ENCODE measurements at places on chromosomes 12 and 14.

DNA sequence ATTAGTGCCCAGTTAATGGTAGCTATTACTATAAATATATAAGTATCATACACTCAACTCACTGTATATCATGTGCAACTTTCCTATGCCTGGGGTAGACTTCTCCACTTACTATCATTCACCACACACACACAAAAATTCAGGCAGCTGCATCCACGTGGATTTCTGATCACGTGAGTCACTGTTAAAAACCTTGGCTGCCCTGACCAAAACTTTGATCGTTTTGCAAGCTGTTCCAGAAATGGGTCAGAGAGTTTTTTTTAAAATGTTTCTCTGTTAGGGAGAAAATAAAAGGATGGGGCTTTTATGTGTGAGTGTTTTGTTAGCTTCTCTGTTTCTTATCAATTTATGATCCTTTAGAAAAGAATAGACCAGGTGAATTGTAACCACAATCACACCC, 198.2 kb upstream of the CNOT2 start:
- DNase-seq: no peak

GRCh38 chr14:104731320-104732294, 7.6 kb downstream of the ADSS1 start:
- no peak for DNase-seq

DNA sequence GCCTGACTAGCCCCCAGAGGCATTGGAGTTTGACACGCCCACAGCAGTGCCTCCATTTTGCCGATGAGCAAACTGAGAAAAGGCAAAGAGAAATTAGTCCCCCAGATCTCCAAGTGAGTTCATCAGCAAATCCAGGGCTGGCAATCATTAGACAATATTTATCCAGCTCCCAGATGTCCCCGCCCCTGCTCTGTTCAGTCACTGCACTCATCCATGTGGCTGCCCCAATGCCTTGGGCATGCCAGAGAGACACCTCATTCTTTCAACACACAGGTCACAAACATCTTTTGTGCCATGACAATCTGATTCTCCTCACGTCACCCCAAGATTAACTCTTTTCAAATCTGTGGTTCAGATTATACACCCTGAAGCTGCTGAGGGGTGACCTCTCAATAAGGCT, 43.5 kb downstream of the DPF3 start:
- DNase-seq: no peak

GRCh38 chr12:107634530-107634929, 51.1 kb upstream of the PWP1 start:
- no peak for DNase-seq

- DNase-seq: peak; percentile 79
These were observed 14.1 kb upstream of the CDH24 start for GRCh38 chr14:23071244-23071920.

- DNase-seq: no peak
These were observed 173.9 kb downstream of the TSPAN9 start for GRCh38 chr12:3251067-3251466.

- no peak for DNase-seq
These were observed 13.2 kb upstream of the KRT78 start for GRCh38 chr12:52862023-52862422.

GRCh38 chr12:58566599-58566998, 353.7 kb downstream of the LRIG3 start:
- no peak for DNase-seq

- DNase-seq: no peak
These were observed 45.1 kb upstream of the PRPF39 start for GRCh38 chr14:45038865-45039264.

DNA sequence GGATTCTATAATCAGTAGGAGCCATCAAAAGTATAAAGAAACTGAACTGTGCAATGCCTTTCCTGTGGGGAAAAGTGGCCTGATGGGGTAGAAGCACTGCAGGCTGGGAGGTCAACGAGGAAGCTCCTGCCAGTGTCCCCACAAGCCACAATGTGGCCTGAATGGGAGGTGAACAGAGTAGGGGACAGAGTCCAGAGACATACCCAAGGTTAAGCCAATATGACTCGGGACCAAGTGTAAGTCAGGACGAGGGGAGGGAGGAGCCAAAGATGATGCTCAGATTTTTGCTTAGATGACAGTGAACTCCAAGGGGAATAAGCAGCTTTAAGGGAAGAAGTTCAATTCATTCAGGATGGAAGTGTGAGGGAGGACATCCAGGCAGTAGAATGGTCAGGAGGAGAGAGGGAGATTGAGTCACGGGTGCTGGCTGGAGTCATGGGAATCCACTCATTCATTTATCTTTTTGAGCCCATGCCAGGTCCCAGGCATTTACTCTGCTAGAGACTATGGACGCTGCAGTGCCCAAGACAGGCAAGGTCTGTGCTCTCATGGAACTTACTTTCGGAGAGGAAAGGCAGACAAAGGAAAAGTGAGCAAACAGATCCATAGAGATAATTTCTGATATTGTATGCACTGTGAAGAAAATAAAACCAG, 29.1 kb downstream of the DPF3 start:
- DNase-seq: no peak

GRCh38 chr12:81499809-81500208, 259.3 kb downstream of the PPFIA2 start:
- no peak for DNase-seq

- no peak for DNase-seq
These were observed 5.0 kb upstream of the LBHD2 start for GRCh38 chr14:103078860-103079587.

DNA sequence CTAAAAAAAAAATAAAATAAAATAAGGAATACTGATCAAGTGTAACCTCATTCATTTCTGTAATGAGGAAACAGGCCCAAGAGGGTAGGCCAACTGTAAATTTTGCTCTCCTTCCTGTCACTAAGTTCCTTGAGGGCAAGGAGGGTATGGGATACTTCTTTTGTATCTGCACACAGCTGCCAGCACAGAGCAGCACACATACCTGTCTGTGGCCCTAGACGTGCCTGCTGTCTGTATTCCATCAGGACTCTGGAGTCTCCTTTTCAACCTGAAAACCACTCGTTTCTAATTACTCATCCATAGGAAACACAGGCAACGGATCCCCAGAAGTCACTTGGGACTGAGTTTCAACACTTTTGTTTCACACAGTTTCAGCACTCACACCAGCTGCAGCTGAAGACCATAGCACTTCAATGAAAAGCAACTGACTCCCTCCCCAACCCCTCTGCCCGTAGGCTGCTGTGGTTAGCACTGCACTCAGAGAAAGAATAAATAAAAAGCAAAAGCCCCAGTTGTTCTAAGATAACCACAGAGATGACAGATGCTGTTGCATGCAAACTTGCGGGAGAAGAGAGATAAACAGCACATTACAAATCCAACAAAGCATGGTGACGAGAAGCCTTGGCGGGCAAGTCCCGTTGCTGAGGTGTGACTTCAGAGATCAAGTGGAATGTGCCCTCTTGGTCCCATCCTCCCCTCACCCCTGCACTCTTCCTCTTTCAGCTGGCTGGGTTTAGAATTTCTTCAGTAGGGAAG, 24.9 kb downstream of the CRACR2A start:
- DNase-seq: no peak

GRCh38 chr12:52857500-52857899, 8.7 kb upstream of the KRT78 start:
- no peak for DNase-seq

GRCh38 chr12:109695416-109695815, 18.2 kb upstream of the FAM222A start:
- DNase-seq: no peak

GRCh38 chr12:103530307-103531066, 34.7 kb upstream of the C12orf42 start:
- DNase-seq: no peak

DNA sequence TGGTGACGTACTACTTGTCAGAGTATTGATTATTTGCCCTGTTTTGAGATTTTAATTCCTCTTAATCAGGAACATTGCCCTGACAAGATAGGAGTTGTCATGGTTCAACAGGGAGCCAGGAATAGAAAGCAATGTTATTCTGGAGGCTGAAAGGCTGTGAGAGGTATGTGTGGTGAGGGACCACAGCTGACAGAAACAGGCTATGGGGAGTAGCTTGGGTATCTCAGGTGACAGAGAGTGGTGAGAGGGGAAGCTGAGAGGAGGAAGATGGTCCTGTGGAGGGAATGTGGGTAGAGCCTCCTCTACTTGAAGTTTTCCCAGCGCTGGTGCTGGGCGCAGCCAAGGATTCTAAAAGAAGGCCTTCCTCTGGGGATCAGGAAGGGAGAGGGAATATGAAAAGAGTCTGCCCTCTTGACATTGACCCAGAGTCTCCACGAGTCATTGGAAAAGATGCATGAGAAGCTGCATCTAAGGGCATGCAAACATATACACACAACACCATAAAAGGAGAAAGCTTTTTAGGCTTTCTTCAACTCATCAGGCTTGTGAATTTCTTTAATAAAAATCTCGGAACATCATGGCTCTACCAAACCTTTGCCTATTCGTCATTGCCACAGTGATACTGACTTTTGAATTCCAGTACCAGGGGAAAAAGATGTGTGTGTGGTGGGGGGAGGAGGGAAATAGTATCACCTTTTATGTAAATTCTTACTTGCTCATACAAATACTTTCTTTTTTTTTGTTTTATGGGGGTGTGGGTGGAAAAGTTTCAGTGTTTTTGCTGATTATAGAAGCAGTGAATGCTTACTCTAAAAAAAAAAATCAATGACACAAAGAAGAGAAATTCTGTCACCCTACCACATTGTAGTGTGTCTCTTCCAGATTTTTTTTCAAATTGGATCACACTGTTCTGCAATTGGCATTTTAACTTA, 39.9 kb upstream of the DHRS7 start:
- DNase-seq: no peak

GRCh38 chr12:93115198-93115601, 186.1 kb upstream of the EEA1 start:
- DNase-seq: no peak

GRCh38 chr12:8989413-8989812, at the start of gene KLRG1:
KLRG1 (plus strand) TSS chr12:8989546; CDS start chr12:8989636, 90 bp downstream.
- peak; percentile 9 for DNase-seq

- DNase-seq: no peak
These were observed 816 bp upstream of the GDF11 start for GRCh38 chr12:55741931-55742680.

DNA sequence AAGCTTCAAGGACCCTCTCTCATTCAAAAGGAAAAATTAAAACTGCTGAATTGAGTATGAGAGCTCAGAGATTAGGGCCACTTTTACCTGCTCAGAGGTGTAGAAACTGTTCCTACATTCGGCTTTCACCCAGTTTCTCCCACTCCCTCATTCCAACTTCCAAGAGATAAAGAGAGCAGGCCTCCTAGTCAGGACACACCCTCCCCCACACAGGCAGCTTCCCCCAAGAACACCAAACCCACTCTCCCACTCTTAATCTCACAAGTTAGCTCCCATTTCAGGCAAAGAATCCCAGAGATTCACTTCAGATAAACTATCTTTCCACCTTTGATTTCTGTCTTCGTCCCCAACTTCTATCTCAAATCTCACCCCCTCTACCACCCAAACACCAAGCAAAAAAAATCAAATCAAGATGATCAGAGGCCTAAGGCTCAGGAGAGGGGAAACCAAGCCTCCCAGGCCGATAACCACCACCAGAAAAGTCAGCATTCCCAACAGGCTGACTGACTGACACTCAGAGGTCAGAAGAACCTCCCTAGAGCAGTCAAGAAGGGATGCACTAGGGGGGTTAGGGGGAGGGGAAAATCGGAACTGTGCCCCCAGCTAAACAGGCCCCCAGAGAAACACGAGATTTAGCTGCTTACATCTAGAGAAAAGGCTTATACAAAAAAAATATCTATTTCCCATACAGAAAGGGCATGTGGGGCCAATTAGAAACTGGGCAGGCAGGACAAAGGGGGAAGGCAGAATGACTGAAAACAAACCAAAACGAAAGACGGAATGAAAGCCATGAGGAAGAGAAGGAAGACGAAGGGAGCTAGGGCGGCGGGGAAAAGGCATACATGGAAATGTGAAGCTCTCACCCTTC, 13.2 kb upstream of the CDH24 start:
- no peak for DNase-seq

GRCh38 chr12:46124132-46124847, 133.9 kb upstream of the SCAF11 start:
- no peak for DNase-seq

DNA sequence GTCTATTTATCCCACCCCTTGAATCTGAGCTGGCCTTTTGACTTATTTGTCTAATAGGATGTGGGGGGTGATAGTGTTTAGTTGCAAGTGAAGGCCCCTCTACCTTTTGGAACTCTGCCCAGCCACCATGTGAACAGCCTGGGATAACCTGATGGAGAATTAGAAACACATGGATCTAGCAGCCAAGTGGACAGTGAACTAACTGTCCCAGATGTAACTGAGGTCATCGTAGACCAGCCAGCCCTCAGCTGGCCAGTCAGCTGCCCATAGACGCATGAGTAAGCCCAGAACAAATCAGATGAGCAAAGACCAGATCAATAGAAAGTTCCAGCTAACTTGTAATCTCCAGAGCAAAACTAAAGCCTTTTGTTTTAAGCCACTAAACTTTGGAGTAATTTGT, 19.0 kb downstream of the KLRB1 start:
- DNase-seq: no peak

- DNase-seq: no peak
These were observed 73.1 kb downstream of the RESF1 start for GRCh38 chr12:32032205-32032810.

DNA sequence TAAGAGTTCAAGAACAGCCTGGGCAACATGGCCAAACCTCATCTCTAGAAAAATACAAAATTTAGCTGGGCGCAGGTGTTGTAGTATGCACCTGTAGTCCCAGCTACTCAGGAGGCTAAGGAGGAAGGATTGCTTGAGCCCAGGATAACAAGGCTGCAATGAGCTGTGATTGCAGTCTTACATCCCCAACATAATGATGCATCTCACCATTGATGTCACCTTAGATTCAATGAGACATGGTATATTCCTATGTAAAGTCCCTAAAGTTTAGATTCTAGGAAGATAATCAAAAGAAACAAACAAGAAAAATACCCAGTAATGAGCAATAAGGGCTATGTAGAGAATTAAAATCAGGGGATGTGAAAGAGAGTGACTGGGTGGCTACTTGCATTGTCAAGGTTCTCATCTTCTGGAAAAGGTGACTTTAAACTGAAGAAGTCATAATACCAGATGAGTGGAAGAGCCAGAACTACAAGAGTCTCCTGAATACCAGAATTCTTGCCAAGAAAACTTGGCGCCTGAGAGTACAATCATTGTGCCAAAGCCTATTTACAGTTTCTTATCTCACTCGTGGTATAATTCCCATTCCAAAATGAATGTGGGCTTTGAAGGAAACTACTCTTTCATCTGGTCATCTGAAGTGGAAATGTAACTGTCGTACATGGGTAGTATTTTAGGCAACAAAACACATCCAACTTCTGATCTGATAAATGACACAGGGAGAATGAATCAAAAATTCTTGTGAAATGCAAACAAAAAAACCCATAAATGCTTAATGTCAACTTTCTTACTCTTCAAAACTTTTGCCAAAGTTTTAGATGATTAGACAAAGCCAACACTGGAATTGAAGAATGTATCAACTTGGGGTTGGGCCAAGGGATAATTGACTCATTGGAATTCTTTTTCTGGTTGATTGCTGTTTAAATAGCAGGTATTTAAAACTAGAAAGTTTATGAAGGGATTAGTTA, 81.1 kb upstream of the ST8SIA1 start:
- no peak for DNase-seq

GRCh38 chr14:50978888-50979287, 34.6 kb upstream of the PYGL start:
- DNase-seq: no peak
